ENCODE measurements at places on chromosomes 13 and 19.

- no peak for DNase-seq
Measured at GRCh38 chr19:4844348-4845179, 13.1 kb upstream of the TICAM1 start.

GRCh38 chr13:38947054-38947453 is 43.6 kb downstream of the STOML3 start:
- no peak for DNase-seq

GRCh38 chr13:26485288-26485687 is 72.2 kb upstream of the WASF3 start:
- DNase-seq = no peak

GRCh38 chr13:106888148-106888547 is 320.2 kb upstream of the ARGLU1 start:
- no peak for DNase-seq

GRCh38 chr13:100940658-100941057 is 266.1 kb upstream of the TMTC4 start:
- DNase-seq = no peak
